ENCODE measurements at places on chromosomes 12 and 14.

GRCh38 chr12:54028314-54029201 lies at the start of gene HOXC6:
HOXC6 (plus strand) TSS chr12:54028440; CDS start chr12:54028522, 82 bp downstream.
- H3K4me1 ChIP-seq: peaks cover 31% of the 10 kb centered on the region

DNA sequence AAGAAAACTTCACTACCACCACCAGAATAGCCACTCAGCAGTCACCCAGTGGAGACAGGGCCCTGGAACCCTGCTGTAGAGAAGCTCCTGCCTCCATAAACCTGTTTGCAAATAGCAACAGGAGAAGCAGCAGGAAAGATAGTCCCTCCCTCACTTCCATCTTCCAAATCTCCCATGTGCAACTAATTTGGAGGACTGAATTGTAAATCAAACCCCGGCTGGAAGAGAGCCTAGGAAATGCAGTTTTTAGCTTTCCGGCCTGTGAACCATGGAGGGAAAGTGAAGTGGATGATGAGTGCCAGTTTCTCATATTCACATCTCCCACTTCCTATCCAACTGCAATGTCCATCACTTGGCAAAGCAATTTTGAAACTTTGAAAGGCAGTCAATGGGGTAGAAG lies 167.2 kb upstream of the FRMD6 start:
- no peak overlapping the region for H3K27ac ChIP-seq
- H3K27me3 ChIP-seq: no peaks in the 10 kb centered on the region
- no peaks in the 10 kb centered on the region for H3K36me3 ChIP-seq
- no peaks in the 10 kb centered on the region for H3K4me1 ChIP-seq
- H3K4me3 ChIP-seq: no peak overlapping the region

DNA sequence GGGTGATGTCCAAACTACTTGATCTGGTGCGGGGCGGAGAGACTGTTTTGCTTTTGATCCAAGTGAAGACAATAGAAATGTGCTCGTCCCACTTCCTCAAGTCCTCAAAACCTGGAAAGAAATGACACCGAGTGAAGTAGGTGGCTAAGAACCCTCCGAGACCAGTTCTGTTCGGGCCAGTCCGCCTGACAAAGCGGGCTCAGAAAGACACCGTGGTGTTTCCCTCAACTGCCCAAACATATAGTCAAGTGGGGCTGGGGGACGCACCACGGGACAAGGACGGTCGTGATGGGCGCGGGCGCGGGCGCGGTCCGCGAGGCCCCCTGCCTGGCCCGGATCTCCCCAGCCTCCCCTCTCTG lies 1.6 kb downstream of the PHLDA1 start:
- H3K27ac ChIP-seq: peak overlapping the region; percentile 99
- H3K4me1 ChIP-seq: peaks cover 28% of the 10 kb centered on the region
- no peaks in the 10 kb centered on the region for H3K36me3 ChIP-seq

DNA sequence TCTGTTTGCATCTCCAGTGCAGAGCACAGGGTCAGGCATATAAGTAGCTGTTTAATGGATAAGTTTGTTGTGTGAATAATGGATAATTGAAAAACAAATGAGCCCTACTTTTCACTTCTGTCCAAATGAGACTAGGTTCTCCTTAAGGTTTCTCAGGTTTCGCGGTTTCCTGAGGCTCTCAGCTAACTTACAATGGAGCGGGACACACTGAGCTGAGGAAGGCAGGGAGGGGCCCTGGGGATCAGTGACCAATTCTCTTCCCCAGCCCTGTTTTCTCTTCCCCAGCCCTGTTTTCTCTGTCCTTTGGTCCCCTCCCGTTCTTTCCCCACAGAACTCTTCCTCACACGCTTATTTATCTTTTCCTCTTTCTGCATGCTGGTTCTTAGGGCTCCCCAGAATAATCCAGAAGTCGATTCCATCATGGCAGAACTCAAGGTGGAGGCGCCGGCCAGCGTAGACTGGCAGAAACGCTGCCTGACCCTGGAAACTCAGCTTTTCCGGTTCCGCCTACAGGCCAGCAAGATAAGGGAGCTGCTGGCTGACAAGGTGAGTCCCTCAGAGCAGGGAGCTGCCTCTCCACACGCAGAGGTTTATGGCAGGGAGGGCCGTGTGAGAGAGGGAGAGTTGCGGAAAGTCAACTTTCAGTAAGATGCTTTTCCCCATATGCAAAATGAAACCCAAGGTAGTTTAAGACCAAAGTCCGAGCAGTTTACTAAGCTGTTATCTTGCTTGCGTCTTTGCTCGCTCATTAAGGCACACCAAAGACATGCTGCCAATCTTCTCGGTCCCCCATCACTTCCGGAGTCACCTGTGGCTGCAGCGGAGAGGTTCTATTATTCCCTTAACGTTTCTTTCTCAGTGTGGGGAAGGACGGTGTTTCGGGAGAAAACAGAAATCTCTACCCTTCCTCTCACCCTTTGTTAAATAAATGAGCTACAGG lies 8.6 kb downstream of the PLEKHH1 start:
- no peak overlapping the region for H3K4me3 ChIP-seq
- peaks cover 15% of the 10 kb centered on the region for H3K4me1 ChIP-seq
- no peaks in the 10 kb centered on the region for H3K27me3 ChIP-seq
- DNase-seq: peak; percentile 71

DNA sequence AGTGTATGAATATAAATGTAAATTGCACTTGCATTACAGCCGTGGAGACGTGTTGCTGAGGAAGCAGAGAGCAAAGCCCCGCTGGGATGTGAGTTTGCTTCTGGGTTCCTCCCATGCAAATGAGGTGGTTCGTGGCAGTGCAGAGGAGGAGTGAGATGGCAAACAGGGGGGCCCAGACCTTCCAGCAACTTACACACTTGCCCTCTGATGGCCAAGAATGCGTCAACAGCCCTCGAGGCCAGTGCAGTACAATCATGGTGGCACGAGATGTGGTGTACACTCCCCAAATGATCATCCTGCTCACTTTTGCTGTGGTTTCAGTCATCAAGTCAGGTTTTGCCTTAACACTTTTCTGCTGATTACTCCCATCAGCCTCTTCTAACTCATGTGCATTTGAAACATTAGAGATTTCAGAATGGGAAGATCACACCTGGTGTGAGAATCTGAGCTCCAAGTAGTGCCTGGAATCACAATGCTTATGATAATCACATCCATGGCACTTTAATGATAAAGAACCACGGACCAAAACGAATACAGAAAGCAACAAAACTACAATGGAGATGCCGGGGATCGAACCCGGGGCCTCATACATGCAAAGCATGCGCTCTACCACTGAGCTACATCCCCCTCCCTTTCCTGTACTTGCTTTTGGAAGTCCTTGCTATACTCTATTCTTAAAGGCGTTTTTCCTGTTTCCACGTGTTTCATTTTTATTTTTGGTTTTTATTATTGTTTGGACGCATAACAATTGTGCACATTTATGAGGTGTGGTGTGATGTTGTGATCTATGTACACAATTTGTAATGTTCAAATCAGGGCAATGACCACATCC lies 7.0 kb upstream of the UBC start:
- peaks cover 30% of the 10 kb centered on the region for H3K4me1 ChIP-seq
- H3K27ac ChIP-seq: peak overlapping the region; percentile 96
- H3K27me3 ChIP-seq: no peaks in the 10 kb centered on the region
- no peaks in the 10 kb centered on the region for H3K36me3 ChIP-seq
- H3K4me3 ChIP-seq: no peak overlapping the region
- peak; percentile 72 for DNase-seq

- no peaks in the 10 kb centered on the region for H3K36me3 ChIP-seq
- no peak overlapping the region for H3K27ac ChIP-seq
- H3K27me3 ChIP-seq: no peaks in the 10 kb centered on the region
- no peak for DNase-seq
- no peaks in the 10 kb centered on the region for H3K4me1 ChIP-seq
- no peak overlapping the region for H3K4me3 ChIP-seq
Measured at GRCh38 chr12:85733221-85733840, 102.9 kb downstream of the RASSF9 start.

DNA sequence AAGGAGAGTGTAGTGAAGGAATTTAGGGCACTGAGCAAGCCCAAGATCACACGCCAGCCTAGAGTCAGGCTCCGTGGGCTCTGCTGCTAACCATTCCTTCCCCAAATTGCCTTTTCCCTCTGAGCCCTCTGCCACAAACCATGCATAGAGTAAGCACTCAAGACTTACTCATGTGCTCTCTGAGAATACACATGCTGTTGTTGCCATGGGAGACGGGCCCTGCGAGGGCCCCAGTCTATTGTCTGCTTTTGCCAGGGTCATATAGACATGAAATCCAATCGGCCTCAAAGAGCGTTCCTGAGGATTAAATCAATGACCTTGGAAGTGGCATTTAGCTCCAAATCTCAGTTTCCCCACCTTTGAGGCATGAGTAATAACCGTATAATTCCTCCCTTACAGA lies 48.7 kb upstream of the WSCD2 start:
- no peaks in the 10 kb centered on the region for H3K36me3 ChIP-seq
- H3K4me3 ChIP-seq: no peak overlapping the region
- H3K27ac ChIP-seq: no peak overlapping the region
- DNase-seq: no peak
- no peaks in the 10 kb centered on the region for H3K4me1 ChIP-seq
- H3K27me3 ChIP-seq: no peaks in the 10 kb centered on the region
